Kidney (tissue), 22 donors: ENCODE measurements at places on chromosomes 4 and X. TPM values are rescaled to one million over a fixed set of nuclear protein-coding genes. Genes with fewer than 3 reads are reported as not detected.

Gene CASK
- 58.9 TPM for total RNA-seq

Gene FHDC1
- 5.9 TPM for total RNA-seq

Gene MAGEC1
- not detected for total RNA-seq

Gene SCML2
- 1.4 TPM for total RNA-seq

Gene HPSE
- 6.8 TPM for total RNA-seq

Gene ATP2B3
- total RNA-seq: not detected

Gene SPANXB1
- total RNA-seq: not detected

Gene TBC1D19
- 19.1 TPM for total RNA-seq

Gene PLP1
- total RNA-seq: 2.4 TPM

Gene RASGEF1B
- 15.0 TPM for total RNA-seq

Gene C4orf50
- 0.16 TPM for total RNA-seq

Gene BCORL1
- total RNA-seq: 14.1 TPM

Gene SNCA
- 8.4 TPM for total RNA-seq

GRCh38 chrX:95907081-95907480, 777.6 kb upstream of the DIAPH2 start:
- no peak for DNase-seq

DNA sequence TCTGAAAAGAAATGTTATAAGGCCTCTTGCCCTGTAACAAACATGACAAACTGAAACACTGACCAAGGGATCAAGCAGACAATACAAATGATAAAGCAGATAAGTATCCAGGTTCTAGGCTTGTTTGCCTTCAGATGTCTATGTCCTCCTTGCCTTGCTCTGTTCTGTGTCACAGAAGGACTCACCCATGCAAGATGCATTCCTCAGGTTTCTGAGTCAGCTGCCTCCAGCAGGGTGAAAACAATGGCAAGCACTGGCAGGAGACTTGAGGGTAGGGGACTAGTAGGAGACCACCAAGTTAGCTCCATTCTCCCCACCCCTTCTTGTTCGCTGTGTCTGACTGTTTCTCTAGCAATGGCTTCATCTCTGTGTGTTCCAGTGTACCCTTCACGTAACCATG, 76.6 kb upstream of the CXXC4 start:
- DNase-seq: no peak

- no peak for DNase-seq
These were observed 48.8 kb downstream of the LIMCH1 start for GRCh38 chr4:41586675-41587225.

- peak; percentile 64 for DNase-seq
These were observed 15.7 kb downstream of the PRKX start for GRCh38 chrX:3697701-3698279.

- no peak for DNase-seq
These were observed 168.9 kb downstream of the CBR4 start for GRCh38 chr4:168841000-168841671.

DNA sequence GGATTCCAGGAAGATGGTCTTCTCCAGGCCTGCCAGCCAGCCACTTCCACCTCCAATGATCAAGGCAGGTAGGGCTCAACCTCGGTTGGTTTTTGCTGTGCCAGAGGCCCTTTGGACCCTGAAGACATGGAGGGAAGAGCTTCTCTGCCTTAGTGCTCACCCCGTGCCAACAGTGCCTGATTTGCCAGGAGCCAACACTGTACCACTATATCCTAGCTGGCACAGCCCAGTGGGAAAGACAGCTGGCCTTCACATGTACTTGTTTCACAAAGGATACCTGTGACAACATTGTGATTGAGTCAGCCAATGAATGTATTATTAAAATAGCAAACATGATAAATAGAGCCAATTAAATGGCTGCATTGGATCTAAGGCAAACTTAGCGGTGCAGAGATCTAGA, 51.9 kb upstream of the PRPS1 start:
- DNase-seq: no peak

DNA sequence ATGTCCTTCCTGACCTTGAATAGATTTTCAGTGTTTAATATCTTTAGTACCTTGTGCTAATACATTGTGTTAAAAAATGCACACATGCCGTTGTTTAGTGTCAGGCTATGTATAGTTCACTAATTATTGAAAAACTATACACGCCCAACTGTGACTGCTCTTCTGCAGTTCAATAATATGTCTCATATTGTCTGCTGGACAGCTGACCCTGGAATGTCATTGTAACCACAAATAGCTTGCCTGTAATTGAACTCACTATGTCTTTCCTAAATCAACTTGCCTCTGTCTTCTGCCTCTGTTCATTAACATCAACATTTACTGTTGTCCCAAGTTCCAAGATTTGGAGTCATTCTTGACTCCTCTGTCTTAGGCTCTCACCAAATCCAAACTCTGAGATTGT, 114.5 kb downstream of the TMA16 start:
- no peak for DNase-seq

DNA sequence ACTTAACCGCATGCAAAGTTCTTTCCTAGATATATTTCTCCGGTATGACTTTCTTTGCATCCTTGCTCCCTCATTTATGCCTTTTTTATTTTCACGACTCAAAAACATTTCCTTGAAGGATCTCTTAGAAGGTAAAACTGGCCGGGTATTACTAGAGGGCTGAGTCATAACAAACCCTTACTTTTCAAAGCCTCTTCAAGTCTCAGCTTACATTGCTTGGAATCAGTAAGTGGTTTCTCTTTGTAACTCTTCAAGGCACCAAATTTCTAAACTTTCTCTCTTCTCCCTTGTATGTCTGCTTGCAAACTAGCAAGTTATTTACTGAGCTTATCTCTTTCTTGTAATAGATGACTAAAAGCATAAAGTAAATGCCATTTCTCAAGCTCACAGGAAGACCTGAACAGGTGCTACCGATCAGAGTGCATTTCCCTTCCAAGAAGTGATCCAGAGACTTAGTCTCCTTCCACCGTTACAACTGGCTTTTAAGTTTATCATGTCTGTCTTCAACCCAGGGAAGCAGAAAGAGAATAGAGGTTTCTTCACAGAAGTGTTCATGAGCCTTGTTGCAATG, 75.5 kb downstream of the ANXA10 start:
- no peak for DNase-seq

DNA sequence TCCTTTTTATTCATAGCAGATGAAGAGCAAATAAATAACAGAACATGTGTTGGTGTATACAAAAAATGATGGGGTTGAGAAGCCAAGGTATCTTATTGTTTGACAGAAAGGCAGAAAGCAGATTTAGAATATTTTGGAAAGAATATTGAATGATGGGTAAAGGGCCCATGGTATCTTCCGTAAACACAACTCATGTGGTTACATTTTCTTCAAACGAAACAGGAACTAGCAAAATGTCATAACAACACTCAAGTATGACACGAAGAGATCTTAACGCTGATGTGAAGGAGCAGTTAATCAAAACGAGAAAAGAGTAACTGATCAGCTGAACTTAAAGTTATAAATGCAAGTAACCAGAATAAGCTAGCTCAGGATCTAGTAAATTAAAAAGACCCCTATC, 195.7 kb upstream of the GK2 start:
- DNase-seq: no peak

DNA sequence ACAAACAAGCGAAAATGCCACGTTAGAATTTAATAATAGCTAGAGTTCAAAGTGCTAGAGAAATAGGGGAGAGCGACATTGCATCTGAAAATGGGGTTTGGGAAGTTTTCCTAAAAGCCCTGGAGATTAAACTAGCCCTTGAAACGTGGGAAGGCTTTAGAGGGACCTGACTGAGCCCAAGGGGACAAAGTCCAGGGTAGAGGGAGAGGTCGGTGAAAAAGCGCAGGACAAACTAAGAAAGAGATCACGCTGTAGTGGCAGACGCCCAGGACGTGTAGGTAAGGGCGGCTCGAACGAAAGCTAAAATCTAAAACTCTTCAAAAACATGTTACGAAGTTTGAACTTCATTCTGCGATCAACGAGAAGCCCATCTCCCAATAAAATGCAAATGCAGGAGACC, 1.1 kb upstream of the ATP11C start:
- DNase-seq: no peak

- no peak for DNase-seq
These were observed 55.8 kb upstream of the ARHGAP24 start for GRCh38 chr4:85419103-85419502.

DNA sequence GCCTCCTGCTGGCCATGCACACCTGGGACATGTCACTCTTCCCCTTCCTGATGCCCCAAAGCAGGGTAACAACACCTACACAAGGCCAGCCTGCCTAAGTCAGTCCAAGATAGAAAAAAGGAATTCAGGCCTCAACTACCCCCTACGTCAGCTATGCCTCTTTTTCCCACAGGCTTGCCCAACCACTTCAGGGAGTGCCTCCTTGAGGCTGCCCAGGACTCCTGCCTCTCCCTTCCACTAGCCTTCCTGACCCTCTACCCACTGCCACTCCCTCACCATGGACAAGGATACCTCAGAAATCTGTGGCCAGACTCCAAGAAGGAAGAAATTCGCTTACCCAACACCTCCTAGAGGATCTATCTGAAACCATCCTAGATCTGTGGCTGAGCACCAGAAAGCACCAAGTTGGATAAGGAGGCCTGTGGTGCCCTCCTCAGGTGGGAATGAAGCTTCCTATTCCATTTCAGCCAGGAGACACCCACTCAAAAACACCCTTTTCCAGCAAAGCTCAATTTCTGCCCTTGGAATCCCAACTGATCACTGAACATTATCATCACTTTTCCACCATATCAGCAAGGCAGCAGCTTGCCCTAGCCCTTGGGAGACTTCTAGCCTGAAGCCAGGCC, 1.8 kb downstream of the KDM5C start:
- peak; percentile 7 for DNase-seq

GRCh38 chr4:143359644-143360193, 23.0 kb downstream of the GAB1 start:
- DNase-seq: no peak

GRCh38 chr4:70613306-70614183, 15.0 kb upstream of the ENAM start:
- peak; percentile 38 for DNase-seq

GRCh38 chr4:169314906-169315305, 44.1 kb upstream of the SH3RF1 start:
- peak; percentile 77 for DNase-seq

GRCh38 chr4:24103434-24104157, 213.7 kb upstream of the PPARGC1A start:
- no peak for DNase-seq

DNA sequence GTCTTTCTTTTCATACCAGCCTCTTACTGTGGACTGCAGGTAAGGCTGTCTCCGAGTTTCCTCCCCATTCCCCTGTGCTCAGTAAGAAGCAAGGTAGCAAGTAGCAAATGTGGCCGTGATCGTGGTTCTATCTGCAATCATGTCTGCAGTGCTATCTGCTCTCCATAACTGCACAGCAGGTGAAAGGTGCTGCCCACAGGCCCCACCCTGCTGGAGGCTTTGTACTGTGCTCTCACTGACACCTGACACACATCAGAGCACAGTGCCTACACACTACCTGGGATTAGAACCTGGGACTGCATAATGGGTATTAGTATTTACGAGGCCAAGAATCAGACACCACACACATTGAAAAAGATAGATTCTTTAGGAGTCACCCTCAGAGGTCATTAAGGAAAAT, 15.3 kb downstream of the PGRMC1 start:
- no peak for DNase-seq

DNA sequence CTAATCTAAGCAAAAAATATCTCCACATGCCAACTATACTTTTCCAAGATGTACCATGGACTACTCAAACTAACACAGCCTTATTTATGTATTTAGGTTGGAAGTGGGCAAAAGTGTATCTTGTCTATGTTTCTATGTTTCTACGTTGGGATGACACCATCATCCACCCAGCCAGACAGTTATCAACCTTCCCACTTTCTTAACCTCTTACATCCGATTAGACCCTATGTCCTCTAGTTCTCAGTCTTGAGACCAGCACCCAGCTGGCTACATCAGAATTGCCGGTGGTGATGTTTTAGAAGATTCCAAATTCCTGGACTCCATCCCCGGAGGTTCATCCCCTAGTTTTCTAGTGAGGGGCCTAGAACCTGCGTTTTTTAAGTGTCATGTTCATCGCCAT, 1.0 kb upstream of the AASDH start:
- DNase-seq: no peak

GRCh38 chr4:76494243-76494642, 59.2 kb downstream of the SHROOM3 start:
- DNase-seq: no peak

DNA sequence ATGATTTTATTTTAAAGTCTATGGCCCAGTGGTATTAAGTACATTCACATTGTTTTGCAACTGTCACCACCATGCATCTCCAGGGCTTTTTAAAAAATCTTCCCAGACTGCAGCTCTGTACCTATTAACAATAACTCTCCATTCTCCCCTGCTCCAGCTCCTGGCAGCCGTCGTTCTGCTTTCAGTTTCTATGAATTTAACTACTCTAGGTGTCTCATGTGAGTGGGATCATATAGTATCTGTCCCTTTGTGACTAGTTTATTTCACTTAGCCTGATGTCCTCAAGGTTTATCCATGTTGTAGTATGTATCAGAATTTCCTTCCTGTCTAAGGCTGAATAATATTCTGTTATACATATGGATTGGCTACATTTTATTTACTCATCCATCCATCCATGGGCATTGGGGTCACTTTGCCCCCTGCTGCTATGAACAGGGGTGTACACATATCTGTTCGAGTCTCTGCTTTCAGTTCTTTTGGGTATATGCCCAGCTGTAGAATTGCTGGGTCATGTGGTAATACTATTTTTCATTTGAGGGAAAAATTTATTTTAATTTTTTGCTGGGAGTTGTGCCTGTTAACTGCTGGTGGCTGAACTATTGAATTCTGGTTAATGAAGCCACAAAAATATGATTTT, 131.3 kb downstream of the ARHGAP10 start:
- DNase-seq: no peak

- DNase-seq: no peak
These were observed 6.8 kb upstream of the CISD2 start for GRCh38 chr4:102862016-102862415.

GRCh38 chr4:37693450-37694190, 7.4 kb upstream of the RELL1 start:
- DNase-seq: no peak

DNA sequence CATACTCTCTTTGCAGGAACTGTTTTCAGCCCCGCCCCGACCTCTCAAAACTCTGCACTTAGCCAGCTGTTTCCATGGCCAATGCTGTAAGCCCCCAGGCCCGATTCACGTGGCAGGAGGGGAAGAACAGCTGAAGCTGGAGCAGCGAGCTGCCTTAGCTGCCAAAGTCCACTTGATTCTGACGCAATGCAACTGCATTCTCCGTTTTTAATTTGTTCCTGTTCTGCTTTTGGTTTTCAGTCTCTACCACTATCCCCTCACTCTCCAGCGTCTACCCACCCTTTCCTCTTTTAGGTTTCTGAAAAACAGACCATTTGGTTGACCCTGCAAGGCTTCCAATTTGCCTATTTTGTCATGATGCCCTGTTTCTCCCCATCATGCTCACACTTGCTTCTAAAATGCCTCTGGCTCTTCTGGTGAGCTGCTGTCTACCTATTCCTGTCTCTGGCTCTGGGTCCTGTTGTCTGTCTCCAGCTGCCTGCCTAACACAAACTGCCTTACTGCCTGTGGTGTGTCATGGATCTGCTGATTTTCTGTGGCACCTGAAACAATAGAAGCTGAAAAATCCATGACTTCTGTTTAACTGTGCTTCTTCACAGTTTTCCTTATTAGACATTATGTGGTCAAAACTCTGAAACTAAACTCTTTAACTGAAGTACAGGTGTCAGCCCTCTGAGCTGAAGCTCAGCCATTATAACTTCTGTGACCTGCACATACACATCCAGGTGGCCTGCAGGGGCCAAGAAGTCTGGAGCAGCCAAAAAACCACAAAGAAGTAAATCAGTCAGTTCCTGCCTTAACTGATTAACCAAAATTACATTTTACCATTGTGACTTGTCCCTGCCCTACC, 160.5 kb upstream of the AGTR2 start:
- DNase-seq: no peak
